ENCODE measurements at places on chromosomes 12 and 14.

DNA sequence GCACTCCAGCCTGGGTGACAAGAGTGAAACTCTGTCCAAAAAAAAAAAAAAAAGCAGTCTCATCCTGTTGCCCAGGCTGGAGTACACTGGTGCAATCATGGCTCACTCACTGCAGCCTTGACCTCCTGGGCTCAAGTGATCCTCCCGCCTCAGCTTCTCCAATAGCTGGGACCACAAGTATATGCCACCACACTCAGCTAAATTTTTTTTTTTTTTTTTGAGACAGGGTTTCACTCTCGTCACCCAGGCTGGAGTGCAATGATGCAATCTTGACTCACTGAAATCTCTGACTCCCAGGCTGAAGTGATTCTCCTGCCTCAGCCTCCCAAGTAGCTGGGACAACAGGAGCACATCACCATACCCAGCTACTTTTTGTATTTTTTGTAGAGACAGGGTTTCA is 5.2 kb upstream of the CNPY2 start:
- DNase-seq, result no peak

- no peak for DNase-seq
Observed at GRCh38 chr12:104576980-104577580, 120.3 kb downstream of the CHST11 start.

DNA sequence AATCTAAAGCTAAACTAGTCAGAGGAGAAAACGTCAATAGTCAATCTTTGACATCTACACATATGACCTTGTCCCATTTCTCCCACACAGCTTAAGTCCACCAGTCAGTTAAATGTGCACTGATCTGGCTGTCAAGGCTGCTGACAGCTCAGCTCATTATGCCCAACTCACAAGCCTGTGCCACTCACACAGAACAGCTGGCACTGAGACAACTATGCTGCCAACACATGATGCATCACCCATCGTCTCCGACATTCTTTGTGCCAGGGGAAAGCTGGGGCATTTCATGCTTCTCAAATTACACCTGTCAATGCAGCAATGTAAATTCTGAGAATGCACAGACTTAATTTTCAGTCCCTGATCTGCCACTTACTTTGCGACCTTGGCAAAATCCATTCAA is 25.3 kb downstream of the GNS start:
- no peak for DNase-seq

DNA sequence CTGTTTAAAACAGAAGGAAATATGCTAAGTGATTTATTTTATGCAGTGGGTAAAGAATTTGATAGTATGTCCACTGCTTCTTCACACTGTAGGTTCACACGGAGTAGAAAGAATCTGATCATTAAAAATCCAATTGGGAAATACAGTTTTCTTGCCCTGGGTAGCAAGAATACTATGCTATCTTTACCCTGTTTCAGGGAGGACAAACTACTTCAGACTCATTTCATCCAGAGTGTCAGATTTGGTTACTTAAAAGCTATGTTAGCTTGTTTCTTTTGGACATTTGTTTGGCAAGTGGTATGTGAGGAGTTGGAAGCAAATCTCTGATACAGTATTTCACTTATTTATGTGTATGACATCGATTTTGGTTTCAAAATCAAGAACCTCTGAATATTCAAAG is 4.3 kb downstream of the FRS2 start:
- DNase-seq, result no peak

- DNase-seq, result no peak
Observed at GRCh38 chr12:103802586-103802886, 38.5 kb downstream of the NT5DC3 start.

GRCh38 chr12:116673681-116674111 is 64.2 kb downstream of the SPRING1 start:
- DNase-seq, result no peak

GRCh38 chr12:32467959-32468863 is 68.9 kb downstream of the FGD4 start:
- DNase-seq, result no peak

- DNase-seq, result no peak
Observed at GRCh38 chr14:60655119-60655897, 6.0 kb upstream of the SIX1 start.

- no peak for DNase-seq
Observed at GRCh38 chr12:93852173-93852591, 175.0 kb downstream of the CRADD start.

GRCh38 chr14:51846631-51847488 is 13.6 kb upstream of the GNG2 start:
- DNase-seq, result no peak

GRCh38 chr12:5318874-5319273 is 113.0 kb upstream of the NTF3 start:
- DNase-seq, result no peak

- no peak for DNase-seq
Observed at GRCh38 chr12:68306564-68306963, 25.6 kb downstream of the MDM1 start.

GRCh38 chr12:54432815-54433164 is 13.7 kb upstream of the ITGA5 start:
- DNase-seq, result no peak

DNA sequence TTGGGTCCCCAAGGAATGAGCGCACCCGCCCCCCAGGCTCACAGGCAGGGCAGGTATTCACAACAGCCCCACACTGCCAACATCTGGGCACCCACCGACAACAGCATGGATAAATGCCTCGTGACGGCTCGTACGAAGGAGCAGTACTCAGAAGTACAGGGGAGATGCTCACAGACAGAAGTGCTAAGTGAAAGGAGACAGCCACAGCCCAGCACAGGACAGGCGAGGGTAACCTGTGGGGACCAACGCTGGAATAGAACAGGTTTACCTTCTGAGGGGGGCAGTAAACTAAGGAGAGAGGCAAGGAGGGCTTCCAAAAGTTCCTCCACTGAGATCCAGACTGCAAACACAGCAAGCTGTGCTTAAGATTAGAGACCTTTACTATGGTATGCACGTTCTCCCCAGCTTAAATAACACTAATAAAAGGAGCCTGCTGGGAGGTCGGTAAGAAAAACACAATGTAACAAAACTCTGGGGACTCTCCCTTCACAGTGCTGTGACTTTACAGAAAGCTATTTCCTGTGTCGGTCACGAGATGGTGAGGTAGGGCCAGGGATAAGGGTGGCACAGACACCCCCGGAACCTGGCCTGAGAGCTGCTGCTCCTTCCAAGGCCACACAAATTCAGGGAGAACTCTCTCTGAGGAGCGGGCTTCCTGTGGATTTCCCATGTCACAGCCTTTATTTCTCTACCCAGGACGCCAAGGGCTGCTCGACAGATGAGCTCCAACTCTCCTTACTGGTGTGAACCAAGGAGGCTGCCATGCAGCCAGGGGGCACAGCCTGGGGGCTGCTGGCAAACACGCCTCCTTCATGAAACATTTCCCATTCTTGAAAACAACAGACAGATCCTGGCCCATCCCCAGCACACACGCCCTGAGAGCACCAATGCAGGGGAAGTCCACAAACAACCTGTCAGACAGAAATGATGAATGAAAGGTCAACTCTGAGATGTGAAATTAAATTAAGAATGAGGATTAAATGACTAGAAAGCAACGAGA is 26.3 kb downstream of the SLC15A4 start:
- DNase-seq, result no peak

- DNase-seq, result no peak
Observed at GRCh38 chr12:132123970-132124765, 20.0 kb downstream of the DDX51 start.

GRCh38 chr12:1022032-1022970 is 31.3 kb downstream of the ERC1 start:
- DNase-seq, result no peak

- DNase-seq, result no peak
Observed at GRCh38 chr12:52210925-52211650, 19.3 kb upstream of the KRT80 start.

DNA sequence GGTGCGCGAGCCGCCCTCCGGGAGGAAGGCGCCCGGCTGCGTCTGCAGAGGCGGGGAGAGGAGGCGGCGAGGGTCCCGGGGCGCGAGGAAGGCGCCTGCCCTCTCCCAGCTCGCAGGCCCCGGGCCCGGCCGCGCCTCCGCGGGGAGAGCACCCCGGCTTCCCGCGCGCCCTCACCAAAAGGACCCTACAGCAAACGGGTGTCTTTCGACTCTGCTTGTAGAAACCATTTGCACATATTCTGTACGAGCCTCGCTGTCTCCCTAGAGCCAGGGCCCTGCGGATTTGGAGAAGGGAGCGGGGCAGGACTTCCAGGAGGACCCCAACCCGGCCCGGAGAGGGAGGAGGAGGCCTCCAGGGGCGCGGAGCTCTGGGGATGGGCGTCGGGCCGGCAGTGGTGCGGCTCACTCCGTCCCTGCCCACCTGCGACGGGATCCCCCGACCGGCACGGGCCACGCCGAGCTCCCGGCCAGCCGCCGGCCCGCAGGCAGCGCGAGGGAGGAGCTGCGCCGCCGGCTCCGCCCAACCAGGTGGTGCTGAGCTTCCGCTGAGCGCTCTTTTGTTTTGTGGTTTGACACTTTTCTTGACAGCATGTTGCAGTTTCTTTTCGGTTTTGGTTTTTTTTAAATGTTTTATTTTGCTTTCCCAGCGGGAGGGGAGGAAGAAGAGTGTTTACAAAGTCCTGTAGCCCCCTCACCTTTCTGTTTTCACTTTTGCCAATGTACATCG is 103.3 kb upstream of the FKBP4 start:
- DNase-seq, result no peak

DNA sequence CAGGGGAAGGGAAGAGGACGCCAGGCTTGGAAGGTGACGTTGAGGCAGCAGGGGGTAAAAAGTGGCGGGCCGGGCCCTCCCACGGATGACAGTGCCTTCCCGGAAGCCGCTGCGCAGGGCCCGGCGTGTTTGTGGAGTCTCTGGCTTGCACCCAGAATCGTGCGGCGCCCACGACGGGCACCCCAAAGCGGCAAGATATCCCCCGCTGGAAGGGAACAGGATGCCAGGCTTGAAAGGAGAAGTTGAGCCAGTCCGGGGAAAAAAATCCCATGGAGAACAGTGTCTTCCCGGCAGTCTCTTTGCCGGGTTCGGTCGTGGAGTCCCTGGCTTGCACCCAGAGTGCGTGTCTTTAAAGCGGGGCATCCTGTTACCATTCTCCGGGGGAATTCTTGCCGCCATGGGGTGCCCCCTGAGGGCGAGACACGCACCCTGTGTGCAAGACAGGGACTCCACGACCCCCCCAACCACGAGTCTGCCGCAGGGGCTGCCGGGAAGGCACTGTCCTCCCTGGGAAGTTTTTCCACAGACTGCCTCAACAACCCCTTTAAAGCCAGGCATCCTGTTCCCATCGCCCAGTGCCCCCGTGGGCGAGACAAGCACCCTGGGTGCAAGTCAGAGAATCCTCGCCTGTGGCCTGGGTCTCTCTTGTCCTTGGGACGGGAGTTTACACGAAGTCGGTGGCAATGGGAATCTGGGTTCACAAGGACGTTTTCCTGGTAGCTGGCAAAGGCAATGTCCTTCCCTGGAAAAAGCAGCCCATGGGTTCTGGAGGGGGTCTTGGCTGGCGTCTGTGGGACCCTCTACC is 156.1 kb upstream of the ALG10B start:
- no peak for DNase-seq

GRCh38 chr12:2115101-2115845 is 62.5 kb downstream of the CACNA1C start:
- DNase-seq, result no peak

DNA sequence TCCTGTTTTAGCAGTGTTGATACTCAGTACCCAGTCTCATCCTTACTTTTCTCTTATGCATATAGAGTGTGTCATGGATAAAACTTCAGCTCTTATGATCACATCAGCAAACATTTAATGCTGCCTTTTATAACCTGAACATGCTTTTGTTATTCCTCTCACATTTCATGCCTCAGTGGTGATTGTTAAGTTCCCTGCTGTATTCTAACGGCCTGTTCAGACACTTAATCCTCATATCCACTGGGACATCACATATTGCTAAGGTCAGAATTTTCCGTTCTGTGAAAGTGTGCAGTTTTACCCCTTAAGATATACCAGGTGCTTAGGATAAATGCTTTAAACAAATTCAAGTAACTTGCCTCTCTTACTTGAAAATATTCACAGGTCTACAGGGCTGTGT is 268.7 kb upstream of the SEL1L start:
- no peak for DNase-seq

DNA sequence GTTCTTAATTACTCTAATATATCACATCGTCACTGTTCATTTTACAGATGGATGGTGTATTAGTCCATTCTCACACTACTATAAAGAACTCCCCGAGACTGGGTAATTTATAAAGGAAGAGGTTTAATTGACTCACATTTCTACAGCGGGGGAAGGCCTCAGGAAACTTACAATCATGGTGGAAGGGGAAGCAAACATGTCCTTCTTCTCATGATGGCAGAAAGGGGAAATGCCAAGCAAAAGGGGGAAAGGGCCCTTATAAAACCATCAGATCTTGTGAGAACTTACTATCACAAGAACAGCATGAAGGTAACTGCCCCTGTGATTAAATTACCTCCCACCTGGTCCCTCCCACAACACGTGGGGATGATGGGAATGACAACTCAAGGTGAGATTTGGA is 6.5 kb downstream of the TMBIM4 start:
- no peak for DNase-seq

DNA sequence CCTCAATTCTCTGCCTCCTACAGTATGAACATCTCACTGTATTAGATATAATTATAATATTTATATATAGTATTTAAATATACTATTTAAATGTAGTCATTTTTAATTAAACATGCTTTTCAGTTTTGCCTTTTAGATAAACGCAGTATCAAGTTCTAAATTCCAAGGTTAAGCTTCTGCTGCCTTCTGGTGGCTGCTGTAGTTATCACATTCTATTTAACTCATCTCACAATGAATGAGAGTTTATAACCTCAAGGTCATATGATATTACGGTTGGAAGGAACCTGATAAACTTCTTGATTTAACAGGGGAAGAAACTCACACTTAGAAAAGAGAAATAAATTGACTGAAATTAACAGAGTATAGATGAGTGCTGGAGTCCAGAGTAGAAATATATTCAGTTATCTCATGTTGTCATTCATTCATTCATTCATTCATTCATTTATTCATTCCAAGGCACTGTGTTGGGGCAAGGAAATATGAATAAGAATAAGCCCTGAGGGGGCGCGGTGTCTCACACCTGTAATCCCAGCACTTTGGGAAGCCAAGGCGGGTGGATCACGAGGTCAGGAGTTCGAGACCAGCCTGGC is 31.9 kb downstream of the GUCY2C start:
- no peak for DNase-seq

- DNase-seq, result no peak
Observed at GRCh38 chr12:15116086-15116485, 105.1 kb downstream of the RERG start.

- no peak for DNase-seq
Observed at GRCh38 chr12:3122841-3123678, 45.9 kb downstream of the TSPAN9 start.

DNA sequence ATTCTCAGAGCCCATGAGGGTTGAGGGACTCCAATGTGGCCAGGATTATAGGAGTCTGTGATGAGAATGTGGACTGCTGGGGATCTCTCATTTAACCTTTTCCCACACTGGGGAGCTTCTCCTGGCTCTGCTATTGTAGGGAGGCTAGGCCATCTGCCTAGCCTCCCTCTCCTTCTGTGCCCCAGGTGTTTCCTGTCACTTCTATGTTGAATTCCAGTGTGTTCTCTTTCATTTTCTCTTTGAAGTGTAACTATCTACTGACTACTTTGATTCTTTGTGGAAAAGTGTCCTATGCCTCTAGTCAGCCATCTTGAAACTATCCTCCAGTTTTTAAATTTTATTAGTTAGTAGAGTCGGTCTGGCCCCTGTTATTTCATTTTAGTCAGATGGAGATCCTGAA is 53.4 kb upstream of the ABCD2 start:
- no peak for DNase-seq

Measured in omental fat pad (tissue), 4 donors.